ENCODE measurements at places on chromosomes 5 and 9.

GRCh38 chr5:31470608-31471007 lies 61.3 kb downstream of the DROSHA start:
- peak; percentile 57 for DNase-seq

DNA sequence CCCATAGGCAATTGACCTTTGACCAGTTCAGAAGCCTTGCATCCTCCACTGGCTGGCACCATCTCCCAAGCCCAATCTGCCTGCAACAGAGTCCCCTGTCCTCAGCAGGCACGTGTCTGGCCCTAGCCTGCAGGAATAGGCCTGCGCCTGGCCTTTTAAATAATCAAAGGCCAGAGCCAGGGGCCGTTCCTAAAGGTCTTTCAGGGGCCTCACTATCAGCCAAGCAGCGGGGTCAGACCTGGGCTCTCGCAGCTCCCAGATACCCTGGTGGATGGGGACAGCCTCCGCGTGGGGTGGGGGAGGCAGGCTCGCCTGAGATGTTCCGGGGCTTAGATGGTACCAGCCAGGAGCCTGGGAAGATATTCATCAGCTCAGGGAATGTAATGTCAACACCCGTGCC lies 32.6 kb downstream of the SLC6A3 start:
- DNase-seq: no peak

DNA sequence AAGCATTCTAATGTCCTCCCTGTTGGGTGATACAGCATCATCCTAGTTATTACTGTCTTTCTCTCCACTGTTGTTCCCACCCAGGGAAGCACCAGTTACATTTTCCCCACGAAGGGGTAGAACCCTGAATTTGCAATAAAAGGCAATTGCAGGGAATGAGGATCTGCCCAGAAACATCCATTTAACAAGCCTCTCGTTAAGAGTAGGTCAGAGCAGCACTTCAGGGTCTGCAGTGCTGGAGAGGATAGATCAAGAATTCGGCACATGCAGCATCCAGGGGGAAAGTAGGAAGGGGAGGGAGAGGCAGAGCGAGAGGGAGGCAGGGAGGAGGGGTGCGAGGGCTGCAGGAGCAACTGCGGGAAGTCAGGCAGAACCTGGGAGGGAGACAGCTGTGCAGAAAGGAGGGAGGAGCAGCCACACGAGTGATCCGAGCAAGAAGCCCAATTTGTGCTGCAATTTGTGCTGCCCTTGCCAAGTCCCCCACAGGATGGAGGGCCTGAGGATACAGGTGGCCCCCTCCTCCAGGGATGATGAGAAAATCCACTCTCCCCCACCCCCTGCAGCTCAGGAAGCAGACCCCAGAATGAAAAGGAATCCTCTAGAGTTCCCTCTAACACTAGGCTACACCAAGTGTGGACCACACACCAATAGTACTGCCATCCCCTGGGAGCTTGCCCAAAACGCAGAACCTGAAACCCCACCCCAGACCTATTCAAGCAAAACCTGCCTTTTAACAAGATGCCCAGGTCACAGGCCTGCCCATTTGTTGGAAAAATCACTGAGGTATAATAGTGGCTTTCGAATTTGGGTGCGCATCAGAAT lies 62.2 kb downstream of the EPB41L4B start:
- DNase-seq: no peak

DNA sequence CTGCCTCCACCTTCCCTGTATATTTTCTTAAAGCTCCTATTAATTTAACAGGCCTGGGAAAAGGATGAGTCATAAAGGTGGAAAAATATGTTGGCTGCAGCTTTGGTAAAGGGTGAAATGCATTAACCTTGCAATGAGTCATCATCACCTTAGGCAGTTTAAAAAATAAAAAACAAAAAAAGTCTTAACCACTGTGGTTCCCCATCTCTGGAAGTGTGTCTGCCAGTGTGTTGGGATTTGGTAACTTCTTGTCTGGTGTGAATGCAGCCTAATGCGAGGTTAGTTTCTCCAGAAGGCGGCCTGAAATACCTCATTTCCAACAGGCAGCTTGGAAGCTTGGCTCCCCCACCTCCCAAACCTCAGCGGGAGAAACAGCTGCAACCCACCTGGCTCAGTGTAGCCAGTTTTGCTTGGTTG lies 265.3 kb upstream of the GAS1 start:
- peak; percentile 51 for DNase-seq

GRCh38 chr5:151164687-151165392 lies 7.3 kb upstream of the ANXA6 start:
- peak; percentile 76 for DNase-seq

- DNase-seq: no peak
These were observed 167.5 kb downstream of the SYK start for GRCh38 chr9:90969021-90969675.

- DNase-seq: no peak
These were observed 114.3 kb upstream of the PAPPA start for GRCh38 chr9:116039312-116039711.

DNA sequence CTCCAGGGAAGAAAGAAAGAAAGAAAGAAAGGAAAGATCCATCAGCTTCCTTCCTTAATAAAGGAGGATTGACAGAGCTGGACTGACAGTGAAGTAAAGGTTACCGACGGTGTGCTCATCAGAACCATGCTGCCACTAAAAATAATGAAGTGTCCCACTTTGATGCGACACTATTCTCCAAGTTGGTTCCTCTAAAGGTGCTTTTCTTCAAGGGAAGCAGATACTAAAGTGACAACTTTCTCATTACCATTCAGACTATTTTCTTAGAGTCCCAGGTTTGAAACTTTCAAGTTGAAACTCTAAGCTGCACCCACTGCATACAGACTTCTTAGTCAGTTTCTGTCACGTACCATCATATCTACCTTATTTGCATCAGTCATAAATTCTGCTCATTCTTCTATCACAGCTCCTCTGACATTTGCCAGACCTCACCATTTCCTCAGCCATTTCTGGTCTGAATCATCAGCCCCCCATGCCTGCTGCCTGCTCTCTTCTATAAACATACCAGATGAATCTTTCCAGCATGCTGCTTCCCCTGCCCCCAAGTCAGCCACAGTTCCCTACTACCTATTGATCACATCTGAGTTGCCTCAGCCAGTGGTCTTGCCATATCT lies 177.6 kb downstream of the DEPDC1B start:
- peak; percentile 82 for DNase-seq

DNA sequence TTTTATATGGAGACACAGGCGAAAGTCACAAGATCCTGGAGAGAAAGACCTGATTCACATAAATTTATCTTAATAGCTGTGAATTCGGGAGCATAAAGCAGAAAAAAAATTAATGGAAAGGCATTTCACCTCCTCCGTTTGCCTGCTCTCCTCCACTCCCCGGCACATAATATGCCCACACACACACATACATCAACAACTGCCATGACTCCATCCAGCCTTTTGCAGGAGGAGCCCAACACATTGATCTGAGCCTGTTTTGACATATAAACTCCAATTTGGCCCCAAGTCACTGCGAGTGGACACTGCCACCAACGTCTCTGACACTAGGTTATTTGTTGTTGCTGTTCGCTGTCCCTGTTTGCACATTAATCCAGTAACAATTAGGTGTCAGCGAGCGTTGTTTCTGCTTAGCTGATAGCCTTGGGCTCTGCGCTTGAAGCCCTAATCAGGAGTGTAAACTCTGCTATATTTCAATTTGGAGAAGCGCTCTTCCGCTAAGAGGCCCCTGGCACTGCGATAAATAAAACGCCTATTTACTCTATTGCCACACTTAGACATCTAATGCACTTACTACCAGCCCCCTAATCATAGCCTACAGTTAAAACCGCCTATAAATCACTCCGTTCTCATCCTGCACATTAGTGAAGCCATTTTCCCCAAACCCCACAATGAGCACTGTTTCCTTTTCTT lies 195.8 kb upstream of the TBCA start:
- DNase-seq: no peak

DNA sequence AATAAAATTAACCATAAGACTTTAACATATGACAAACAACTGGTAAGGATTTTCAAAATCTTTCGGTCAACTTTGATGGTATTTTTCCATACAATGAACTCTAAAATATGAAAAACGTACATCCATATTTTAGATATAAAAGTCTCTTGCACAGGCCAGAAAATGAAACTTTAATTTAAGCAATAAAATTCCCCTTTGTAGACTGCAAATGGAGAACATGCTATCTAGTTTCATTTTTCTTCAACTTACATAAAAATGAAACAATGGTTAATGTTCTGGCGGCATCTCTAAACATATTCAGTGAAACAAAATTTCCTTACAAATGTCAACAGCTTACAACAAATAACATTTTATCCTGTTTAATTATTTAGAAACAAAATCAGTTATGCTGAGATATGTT lies 84.0 kb downstream of the USP20 start:
- DNase-seq: no peak

DNA sequence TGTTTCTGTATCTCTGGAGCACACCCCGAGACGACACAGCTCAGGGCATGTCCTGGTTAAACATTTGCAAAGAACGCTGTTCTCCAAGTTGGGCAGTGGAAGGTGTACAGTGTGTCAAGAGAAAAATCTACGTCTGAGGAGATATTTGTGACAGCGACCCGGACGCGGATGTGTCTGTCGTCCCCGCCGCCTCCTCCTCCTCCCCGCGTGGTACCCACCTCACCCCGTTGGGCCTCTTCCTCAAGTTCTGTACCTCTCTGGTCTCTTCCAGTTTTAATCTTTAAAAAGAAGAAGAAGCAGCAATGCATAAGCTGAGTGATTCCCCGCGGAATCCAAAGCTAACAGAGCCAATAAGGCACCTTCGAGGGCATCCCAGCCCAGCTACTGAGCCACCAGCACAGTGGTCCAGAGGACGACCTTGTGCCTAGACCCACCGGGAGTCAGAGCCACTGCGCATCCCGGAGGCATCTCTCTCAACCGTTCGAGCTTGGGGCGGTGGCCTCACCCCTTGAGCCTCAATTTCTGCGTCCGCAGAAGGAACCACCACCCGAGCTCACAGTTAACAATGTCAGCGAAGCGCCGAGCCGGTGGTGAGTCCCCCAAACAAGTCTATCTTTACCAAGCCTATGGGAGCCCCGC lies 467 bp downstream of the C9orf78 start:
- no peak for DNase-seq

DNA sequence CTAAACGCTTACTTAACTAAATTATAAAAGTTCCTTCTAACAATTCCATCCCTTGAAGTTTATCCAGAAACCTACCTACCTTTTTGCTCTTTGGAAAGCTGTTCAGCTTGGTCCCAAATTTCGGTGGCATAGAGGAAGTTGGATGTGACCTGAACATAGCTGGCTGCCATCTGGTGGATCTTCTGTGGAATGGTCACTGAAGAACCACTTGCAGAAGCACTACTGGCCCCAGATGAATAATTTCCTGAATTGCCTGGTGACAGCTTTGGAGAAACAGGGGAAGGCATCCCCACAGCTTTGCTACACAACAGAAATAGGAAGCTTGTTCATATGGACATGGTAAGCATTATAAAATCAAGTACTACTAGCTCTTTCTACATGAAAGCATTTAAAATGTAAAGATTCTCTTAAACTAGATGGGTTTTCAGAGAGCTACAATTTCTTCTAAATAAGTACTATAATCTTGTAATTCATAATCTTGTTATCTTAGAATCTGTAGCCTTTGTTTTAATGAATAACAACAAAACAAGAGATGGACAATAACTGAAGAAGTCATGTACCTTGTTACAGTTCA lies 9.9 kb downstream of the LEAP2 start:
- peak; percentile 69 for DNase-seq

GRCh38 chr5:77008413-77008812 lies 21.8 kb upstream of the AGGF1 start:
- DNase-seq: no peak

- no peak for DNase-seq
These were observed 11.0 kb downstream of the FABP6 start for GRCh38 chr5:160240350-160240749.

DNA sequence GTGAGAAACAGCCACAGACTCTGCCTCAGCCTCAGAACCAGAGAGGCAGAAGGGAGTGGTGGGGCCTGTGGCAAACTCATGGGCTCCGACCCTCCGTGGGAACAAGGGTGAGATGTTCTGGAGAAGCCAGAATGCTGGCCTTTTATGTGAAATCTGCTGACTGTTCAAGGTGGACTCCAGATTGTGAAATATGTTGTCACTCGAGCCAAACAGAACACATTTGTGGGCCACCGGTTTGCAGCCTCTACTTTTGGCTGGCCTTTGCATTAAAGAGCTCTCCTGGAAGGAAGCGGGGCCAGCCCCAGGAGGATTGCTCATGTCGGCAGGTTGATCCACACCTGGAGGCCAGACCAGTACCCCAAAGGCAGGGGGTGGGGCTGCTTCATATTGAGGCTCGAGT lies 62.4 kb downstream of the ERGIC1 start:
- peak; percentile 71 for DNase-seq

DNA sequence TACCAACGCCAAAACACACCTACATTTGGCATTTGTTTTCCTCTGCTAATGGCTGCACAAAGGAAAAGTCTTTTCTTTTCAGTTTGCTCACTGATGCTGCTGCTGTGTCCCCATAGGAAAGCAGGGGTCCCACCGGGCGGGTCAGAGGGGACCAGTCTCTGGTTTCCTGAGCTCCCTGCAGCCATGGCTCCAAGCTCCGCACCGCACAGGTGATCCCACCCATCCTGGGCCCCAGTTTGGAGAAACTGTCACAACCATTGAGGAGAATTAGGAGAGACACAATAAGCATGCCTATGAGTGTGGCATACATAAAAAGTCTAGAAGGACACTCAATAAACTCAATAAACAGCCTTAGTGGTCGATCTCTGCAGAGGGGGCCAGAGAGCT lies 19.9 kb downstream of the MED10 start:
- DNase-seq: no peak

DNA sequence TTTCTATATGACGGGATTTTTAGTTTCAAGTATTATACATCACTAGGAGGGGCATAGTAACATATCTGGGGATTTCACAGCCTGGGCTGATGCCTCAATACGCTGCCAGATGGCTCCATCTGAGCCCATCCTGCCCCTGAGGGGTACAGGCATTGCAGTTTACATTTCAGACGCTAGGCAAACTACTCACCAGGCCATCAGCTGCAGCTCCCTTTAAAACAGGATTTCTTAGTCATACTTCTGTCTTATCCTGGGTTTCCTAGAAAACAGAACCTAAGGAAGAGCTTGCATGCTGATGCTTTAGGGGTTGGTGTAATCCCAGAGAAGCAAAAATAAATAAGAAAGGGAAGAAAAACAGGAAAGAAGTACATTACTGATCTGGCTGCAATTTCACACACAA lies 372.8 kb upstream of the PIK3R1 start:
- DNase-seq: peak; percentile 23

DNA sequence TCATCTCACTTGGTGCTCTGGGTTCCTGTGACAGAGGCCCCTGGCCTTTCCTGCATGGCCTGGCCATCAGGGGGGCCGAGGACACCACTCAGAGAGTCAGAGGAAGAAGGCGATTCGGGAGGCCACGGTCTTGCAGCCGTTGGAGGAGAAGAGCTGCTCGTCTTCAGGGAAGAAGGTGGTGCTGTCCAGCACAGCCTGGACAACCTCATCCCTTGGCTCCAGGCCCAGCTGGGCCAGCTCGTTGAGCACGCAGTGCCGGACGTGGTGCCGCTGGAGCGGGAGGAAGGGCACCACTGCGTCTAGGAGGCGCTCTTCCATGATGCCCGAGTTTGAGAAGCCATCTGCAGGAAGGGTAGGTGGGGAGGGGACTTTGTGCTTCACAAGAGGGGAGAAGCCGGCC lies 3.2 kb downstream of the TOR2A start:
- no peak for DNase-seq

Data from iris pigment epithelial cell (primary cell).